ENCODE measurements at places on chromosomes 12 and 14.

- peak; percentile 74 for DNase-seq
Observed at GRCh38 chr12:54390668-54391551, 6.4 kb upstream of the ZNF385A start.

- no peak for DNase-seq
Observed at GRCh38 chr12:87661786-87662377, 367.3 kb downstream of the C12orf50 start.

DNA sequence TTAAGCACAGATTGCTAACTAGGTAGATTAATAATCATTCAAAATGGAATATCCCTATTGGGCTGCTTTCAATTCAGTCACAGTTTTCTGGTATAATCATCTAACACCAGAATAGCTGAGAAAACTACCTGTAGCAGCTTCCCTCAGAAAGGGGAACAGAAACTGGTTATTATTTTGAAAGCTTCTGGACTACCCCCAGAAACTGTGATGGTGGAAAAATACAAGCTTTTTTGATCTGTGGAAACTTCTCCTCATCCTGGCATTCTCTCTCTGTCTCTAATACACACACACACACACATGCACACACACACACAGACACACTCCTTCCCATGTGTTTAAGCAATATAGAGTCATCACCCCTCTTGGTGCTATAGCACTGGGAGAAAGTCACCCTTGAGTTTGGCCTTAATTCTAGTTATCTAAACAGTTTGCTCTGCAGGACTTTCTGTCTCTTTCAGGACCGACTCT is 251.5 kb upstream of the LMO3 start:
- no peak for DNase-seq

GRCh38 chr14:98341211-98341610 is 930.8 kb downstream of the BCL11B start:
- no peak for DNase-seq

DNA sequence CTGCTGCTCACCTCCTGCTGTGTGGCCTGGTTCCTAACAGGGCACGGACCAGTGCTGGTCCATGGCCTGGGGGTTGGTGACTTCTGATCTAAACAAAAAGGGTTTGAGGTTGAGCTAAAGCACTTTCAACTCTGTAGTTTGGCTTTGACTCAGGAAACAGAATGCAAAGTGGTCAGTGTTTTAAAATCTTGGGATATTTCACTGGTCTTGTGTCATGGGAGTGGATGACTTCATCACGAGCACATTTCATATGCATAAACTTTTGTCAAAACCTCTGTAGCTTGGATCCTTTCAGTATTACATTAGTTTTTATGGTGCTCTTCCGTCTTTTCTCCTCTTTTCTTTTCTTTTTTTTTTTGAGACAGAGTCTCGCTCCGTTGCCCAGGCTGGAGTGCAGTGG is 25.6 kb downstream of the FAM161B start:
- no peak for DNase-seq

GRCh38 chr14:97724265-97724731 is 927.1 kb downstream of the VRK1 start:
- peak; percentile 53 for DNase-seq

DNA sequence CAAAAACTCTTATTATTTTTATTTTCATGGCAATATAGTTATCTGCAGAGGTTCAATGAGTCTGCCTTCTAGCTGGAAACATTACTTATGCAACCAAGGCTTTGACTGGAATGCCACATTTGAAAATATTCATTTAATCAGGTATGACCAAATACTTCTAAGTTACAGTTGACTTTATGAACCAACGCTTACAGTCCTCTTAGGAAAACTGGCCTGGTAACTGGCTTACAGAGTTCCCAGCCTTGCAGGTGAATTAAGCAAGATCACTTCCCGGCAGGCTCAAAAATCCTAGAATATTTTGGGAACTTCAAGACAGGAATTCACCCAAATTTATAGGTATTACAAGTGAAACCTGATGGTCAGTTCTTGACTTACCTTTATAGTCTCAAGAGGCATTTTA is 12.3 kb downstream of the LRP6 start:
- no peak for DNase-seq

- DNase-seq: no peak
Observed at GRCh38 chr12:132406493-132407450, 77.4 kb upstream of the GALNT9 start.

GRCh38 chr12:69423037-69423905 is 46.9 kb upstream of the FRS2 start:
- no peak for DNase-seq

DNA sequence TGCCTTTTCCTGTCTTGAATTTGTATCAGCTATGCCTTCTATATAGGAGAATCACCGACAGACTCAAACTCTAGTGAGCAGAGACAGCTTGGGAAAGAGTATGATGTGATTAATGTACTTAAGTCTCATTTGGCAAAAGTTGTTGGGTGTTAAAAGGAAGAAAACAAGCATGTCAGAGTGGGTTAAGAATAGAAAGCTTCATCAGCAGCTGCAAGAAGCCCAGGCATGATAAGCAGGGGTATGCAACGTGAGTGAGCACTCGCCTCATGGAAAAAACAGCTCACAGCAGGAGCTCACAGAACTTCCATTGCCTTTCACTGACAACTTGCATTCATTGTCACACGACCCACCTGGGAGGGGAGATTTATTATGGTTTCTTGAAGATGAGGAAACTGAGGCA is 35.9 kb upstream of the WNK1 start:
- no peak for DNase-seq
